ENCODE measurements at places on chromosomes 4 and X.
A peak's percentile ranks its signal among the peaks of the same experiment; 100 is the strongest.

DNA sequence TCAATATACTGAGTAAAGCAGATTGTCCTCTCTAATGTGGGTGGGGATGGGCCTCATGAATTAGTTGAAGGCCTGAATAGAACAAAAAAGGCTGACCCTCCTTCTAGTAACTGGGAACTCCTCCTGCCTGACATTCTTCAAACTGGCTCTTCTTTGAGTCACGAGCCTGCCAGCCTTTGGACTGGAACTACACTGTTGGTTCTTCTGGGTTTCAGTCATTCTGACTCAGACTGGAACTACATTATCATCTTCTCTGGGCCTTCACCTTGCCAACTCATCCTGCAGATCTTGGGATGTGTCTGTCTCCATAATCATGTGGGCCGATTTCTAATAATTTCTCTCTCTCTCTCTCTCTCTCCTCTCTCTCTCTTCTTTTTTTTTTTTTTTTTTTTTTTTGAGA, 26.9 kb upstream of the CT47C1 start:
- no peak for DNase-seq

- no peak for DNase-seq
Measured at GRCh38 chr4:187996502-187997177, 1.1 kb downstream of the ZFP42 start.

DNA sequence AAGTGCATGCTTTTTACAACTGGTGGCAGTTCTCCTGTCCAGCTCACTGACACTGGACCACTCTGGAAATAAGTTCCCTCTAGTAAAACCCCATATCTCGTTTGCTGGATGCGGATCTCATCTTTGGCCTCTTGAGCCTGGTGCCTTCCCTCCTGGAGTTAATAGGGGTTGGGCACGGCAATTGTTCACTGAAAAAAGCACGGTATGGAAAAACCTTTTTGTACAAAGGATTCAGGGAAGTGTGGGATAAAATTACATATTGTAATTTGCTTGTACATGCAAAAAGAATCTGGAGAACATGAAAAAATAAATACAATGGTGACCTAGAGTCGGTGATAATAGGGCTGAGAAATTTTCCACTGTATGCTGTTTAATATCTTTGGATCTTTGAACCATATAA, 30.6 kb downstream of the TBC1D9 start:
- no peak for DNase-seq

DNA sequence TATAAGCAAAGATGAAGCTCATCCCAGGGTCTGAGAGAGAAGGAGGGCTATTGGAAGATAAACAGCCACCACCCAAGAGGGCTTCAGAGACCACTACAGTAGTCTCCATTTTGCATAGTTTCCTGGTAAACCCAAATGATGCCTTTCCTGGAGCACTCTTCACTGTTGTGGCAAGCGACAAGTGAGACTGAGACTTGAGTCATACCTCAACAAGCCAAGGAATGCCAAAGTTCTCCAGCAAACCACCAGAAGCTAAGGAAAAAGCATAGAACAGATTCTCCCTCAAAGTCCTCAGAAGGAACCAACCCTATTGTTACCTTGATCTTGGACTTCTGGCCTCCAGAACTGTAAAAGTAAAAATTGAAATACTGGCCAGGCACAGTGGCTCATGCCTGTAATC, 65.9 kb downstream of the LARP7 start:
- no peak for DNase-seq

DNA sequence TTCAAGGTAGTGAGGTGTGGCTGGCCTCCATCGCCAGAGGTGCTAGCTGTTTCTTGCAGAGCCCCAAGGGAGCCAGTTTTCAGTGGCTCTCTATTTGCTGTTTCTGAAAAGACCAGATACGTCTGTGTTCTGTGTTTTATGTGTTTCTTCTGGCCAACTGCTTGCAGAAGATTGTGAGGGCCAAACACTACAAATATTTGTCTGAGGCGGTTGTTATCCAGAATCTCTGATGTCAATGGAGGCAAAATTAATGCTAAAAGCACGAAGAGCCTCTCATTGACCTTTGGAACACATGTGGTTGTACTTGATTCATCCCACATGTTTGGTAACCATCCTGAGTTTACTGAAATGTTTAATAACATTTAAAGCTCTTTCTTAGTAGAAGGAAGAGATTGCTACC, 113.9 kb downstream of the CT47B1 start:
- no peak for DNase-seq

DNA sequence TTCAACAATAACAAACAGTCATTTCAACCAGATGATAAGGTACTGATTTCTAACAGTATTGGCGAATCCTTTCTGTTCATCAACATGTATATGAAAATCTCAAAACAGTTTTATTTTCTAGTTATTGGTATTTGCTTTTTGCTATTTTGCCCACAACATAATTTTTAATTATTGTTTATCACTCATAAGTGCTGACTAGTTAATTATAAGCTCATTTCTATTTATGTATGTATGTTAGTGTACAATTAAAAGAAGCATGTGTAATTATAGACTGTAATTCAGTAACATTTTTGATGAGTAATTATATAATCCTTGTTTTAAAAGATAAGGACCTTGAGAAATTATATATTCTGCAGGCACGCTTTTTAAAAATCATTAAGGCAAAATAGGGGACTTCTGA, 67.2 kb upstream of the NPNT start:
- no peak for DNase-seq

DNA sequence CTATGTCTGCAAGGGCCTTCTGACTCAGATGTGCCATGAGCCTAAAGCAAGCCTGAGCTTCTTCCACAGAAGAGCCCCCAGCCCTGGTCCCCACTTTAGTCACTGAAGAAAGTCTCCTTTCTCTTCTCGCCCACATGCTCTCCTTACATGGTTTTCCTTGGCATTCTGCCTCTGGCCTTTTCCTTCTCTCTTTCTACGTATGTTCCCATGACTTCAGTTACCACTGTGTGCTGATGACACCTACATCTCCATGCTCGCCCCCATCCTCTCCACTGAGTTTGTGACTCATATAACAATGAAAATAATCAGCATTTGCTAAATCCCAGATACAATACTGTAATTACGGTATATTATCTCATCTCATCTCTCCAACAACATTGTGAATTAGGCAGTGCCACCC, 149.3 kb downstream of the AMMECR1 start:
- DNase-seq, result no peak

DNA sequence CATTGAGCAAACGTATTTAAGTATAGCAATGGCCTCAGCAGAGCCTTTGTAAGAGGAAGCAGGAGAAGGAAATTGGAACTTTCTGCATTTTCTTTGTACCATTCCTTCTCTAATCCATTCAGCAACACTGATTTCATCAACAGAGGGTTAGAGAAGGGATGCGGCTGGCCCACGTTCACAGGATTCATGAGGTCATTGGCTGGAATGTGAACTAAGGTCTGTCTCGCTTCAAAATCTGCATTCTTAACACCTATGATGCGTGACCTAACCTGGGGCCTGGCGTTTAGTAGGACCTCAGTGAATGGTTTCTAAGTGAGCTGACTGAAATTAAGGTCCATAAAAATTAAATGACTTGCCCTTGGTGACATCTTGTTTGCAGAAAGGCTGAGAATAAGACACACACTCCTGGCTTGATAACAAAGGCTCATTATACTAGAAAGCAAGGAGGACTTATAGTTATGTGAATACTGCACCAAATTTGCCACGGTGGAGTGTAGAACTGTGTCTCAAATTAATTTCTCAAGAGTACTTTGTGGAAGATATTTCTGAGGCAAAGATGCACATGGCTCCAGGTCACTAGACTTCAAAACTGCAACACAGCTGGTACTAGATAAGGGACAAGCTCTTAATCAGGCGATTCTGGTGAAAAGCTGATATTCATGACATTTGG, 25.4 kb downstream of the FGFBP1 start:
- peak; percentile 21 for DNase-seq

- DNase-seq, result peak; percentile 81
Measured at GRCh38 chr4:47836641-47837093, 1.2 kb downstream of the CORIN start.

GRCh38 chr4:54144661-54145171, 44.8 kb downstream of the GSX2 start:
- no peak for DNase-seq

- no peak for DNase-seq
Measured at GRCh38 chr4:38993683-38994082, 38.5 kb downstream of the TMEM156 start.

GRCh38 chr4:96073461-96073860, 233.6 kb downstream of the PDHA2 start:
- DNase-seq, result no peak

DNA sequence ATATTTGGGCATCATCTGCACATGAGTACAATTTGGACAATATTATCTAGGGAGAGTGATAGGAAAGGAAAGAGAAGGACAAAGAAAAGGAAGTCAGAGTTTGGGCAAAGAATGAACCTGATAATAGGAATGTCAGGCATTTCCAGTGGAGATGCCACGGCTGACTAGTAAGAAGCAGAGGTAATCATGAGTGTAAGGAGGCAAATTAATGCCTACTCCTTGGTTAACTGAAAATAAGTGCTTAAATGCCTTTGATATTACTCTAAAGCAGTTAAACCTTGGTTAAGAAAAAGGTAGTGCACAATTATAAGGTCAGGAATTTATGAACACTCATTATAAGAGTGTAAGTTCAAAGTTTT, 99.2 kb upstream of the DDIT4L start:
- DNase-seq, result no peak

DNA sequence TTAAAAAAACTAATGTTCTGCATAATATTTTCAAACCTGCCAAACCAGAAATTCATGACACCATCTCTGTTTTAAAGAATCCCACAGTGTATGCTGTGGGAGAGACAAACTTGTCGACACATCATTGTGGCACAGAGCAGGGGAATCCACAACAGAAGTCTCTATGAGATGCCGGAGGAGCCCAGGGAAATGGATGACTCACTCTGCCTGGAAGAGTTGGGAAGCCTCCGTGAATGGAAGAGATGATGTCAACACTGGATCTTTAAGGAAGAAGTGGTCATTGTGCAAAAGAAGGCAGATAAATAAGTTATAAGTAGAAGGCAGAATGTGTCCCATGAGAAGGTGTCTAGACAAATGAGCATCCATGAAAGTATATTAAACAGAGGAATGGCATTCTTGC, 595.1 kb downstream of the RAB28 start:
- peak; percentile 49 for DNase-seq

DNA sequence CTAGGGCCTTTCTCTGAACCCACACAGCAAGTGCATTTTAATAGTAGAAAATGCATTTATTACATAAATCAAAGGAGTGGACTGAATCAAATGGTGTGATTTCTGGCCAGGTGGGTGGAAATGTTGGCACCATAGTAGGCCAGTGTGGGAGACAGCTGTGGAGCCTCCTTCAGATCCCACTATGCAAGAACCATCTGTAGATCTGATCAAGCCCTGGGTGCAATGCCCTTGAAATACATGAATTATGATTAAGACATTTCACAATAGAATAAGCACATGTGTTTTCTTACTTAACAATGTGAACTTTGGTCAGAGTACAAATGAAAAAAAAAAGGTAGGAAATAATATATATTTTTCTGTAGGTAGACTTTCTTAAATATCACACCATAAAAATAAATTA, 204.3 kb downstream of the PCDH7 start:
- DNase-seq, result no peak
